Muscle of leg (tissue), 16 donors: ENCODE measurements at places on chromosomes 5 and 9. TPM values are rescaled to one million over a fixed set of nuclear protein-coding genes. Genes with fewer than 3 reads are reported as not detected.

GRCh38 chr5:317086-317811 is 4.3 kb upstream of the AHRR start:
- DNase-seq, result peak; percentile 61

DNA sequence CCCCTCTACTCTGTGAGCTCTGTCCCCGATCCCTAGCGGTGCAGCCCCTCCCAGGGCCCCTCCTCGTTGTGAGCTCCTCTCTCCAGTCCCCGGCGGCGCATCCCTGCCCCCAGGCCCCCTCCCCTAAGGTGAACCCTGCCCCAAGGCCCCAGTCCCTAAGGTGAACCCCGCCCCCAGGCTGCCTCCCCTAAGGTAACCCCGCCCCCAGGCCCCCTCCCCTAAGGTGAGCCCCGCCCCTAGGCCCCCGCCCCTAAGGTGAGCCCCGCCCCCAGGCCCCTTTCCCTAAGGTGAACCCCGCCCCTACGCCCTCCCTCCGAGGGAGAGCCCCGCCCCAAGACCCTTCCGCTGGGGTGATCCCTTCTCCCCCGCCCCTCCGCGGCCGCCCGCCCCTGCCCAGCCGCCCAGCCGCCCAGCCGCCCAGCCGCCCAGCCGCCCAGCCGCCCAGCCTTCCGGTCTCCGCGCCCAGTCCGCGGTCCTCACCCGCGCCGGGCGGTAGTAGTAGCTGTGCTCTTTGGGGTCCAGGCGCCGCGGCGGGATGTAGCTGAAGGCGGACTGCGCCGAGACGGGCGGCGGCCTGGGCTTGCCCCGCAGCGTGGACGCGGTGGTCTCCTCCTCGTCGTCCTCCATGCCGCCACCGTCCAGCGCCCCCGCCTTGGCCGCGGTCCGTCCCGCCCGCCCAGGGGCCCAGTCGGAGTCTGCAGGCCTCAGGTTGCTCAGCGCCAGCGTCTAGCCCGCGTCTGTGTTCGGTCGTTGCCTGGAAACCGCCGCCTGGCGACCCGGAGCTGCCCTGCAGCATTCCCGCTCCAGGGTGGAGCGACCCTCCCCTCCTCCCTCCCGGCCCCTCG is at the start of gene CFAP90:
Gene CFAP90 (minus strand): TSS at position 739 of the 845 bp plus-strand sequence. CDS start 112 bp downstream, at position 627.
- DNase-seq, result peak; percentile 76

- no peak for DNase-seq
Measured at GRCh38 chr5:72569408-72569944, 62.3 kb upstream of the ZNF366 start.

DNA sequence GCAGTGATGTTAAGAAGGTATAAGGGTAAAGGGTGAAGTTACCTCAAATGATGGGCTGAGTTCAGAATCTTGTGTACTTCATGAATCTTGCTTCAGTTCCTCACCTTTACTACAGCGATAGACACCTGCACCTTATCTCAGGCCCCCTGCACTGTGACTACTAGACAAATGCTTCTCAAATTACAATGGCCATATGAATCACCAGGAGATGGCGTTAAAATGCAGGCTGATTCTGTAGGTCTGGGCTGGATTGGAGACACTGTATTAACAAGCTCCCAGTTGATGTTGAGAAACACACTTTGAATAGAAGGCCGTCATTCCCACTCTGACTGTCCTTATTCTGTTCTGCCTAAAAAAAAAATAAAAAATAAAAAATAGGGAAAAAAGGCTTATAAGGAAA is 29.8 kb downstream of the TARS1 start:
- DNase-seq, result peak; percentile 65

- no peak for DNase-seq
Measured at GRCh38 chr5:885529-885928, 7.1 kb downstream of the BRD9 start.

- DNase-seq, result no peak
Measured at GRCh38 chr5:81556809-81557208, 162.9 kb upstream of the ACOT12 start.

CAMK4 gene
- total RNA-seq, result 7.5 TPM

DNA sequence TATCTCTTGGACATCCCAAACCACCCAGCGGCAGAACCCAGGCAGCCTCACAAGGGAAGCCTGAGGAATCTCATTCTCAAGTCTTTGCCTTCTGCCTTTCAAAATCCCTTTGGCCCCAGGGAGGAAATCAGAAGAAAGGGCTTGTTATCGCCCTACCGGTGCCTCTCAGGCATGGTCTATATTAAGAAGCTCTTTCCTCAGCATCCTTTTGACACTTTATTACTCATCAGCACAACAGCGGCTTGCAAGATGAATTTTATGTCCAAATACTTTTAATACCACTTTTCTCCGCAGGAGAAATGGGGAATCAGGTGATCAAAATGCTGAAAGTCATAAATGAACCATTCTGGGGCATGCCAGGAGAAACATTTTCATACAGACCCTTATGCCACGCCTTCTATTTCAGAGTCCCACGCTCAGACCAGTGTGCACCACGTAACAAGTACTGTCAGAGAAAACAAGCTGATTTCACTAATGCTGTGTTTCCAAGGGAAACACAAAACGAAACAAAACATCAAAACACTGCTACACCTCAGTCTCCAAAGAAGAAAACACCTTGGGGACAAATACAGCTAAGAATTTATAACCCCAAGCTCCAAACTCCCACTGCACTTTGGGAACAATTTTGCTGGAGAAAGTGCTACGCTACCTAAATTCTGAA is 30.0 kb downstream of the RAPGEF1 start:
- peak; percentile 46 for DNase-seq

DNA sequence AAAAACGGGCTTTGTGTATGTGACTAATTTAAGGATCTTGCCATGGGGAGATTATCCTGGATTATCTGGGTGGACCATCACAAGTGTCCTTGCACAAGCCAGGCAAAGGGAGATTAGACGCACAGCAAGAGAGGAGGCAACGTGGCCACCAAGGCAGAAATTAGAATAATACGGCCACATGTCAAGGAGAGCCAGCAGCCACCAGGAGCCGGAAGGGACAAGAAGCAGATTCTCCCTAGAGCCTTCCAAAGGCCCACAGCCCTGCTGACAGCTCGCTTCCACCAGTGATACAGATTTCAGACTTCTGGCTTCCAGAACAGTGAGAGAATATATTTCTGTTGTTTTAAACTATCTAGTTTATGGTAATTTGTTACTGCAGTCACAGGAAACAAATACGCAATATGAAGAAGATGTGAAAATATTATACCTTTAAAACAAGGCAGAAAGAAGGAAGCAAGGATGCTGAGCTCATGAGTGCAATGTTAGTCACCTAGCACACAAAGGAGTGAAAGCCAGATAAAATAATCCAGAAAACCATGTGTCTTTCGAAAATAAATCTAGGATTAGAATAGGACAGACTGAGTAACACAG is 28.7 kb upstream of the F2RL1 start:
- DNase-seq, result no peak

DNA sequence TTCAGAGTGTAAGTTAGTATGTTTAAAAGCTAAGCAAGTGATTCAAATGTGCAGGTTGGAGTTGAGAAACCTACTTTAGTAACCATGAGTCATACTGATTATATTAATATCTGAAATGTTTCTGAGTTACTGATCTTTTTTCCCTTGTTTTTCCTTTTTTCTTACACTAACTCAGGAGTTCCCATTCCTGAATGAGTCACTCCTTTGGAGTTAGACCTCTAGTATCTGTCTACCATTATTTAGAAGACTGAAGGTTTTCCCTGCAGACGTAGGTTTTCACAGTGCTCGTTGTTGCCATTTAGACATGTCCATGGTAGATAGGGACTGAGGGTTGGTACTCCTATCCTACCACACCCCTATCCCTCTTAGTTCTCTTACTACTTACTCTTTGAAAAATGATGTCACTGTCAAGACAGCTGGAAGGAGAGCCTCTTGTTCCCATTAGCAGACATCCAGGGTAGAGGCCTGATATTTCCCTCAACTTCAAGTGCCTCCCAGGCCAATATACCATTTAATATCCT is 20.2 kb downstream of the OCLN start:
- no peak for DNase-seq

DNA sequence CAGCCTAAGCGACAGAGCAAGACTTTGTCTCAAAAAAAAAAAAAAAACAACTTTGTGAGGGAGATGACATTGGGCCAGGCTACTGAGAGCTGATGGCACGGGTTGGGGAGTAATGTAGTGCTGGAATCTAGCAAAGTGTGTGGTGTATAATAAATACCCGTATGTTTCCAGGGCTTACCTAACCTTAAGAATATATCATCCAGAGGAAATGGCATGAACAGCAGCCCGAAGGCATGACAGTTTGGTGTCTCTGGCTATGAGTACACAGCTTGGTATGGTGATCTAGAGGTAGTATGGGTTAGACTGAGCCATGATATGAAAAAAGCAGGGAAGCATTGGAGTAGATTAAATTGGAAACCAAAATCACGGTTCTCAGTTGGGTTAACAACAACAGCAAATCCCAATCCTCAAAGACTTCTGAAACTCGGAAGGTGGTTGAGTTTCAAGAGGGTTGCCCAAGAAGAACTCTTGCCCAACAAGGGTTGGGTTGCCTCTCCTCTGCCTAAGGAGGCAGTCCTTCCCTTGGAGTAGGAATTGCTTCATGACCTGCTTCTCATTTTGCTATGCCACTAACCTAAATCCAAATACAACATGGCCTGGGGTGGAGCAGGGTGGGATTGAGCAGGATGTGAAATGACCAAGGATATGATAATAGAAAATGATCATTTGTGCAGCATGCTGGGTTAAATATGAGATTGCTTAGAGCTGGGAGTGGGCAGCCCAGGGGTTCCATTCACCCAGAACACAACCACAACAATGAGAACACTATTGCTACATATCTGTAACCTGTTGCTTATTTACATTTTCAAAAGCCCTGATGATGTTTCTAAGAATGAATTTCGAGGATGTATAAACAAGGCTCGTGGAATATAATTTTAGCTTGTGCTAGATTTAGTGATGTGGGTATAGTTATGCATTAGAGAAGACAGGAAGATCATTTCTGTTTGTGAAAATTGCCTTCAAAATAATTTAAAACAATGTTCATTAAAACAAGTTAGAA is 64.6 kb upstream of the ZFR start:
- no peak for DNase-seq

GRCh38 chr5:125894383-125894782 is 528.8 kb upstream of the GRAMD2B start:
- DNase-seq, result peak; percentile 74

DNA sequence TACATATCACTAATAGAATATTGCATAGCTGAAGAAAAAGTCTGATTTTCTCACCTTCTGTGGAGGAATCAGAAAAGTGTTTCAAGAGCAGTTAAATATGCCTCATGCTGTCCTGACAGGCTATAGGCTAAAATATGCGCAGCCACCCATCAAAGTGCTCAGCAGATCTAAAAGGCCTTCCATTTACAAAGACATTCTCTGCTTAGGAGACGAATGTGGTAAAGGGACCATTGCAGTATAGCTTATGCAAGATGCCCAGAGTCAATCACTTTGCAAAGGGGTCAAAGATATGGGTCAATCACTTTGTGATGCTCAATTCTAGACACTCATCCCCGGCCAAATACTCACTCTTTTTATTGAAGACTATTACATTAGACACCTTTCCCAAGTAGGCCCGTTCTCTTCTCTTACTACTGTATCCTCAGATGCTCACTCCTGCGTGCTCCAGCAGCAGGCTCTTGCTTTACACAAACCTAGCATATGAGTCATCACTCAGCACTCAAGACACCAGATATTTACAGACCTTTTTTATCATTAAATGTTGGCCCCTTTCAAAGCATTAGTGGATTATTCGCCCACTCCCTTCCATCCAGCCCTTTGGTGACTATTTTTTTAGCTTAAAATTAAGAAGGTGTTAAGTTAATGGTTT is 568.2 kb upstream of the CDH18 start:
- no peak for DNase-seq

LCN15 gene
- total RNA-seq, result not detected

- DNase-seq, result no peak
Measured at GRCh38 chr5:65530904-65531303, 32.1 kb downstream of the CENPK start.

GRCh38 chr5:81212211-81212751 is 20.8 kb upstream of the CKMT2 start:
- DNase-seq, result no peak

DNA sequence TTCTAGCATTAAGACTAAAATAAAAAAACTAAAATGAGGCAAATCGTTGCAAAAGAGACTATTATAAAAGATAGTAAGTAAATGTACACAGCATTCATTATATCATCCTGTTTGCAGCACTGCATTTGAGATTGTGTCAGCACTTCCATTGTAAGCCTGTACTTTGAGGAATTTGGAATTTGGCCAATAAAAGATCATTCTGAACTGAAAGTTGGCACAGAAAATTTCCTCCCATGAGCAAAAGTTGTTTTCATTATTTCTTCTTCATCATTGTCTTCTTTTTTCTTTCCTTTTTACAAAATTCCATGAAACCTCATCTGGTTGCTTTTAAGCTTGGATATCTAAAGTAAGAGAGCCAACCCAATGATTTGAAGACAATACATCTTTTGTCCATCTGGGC is 199.3 kb upstream of the ADAMTSL1 start:
- peak; percentile 88 for DNase-seq

OLFM1 gene
- 3.2 TPM for total RNA-seq

SOHLH1 gene
- total RNA-seq, result not detected

DNA sequence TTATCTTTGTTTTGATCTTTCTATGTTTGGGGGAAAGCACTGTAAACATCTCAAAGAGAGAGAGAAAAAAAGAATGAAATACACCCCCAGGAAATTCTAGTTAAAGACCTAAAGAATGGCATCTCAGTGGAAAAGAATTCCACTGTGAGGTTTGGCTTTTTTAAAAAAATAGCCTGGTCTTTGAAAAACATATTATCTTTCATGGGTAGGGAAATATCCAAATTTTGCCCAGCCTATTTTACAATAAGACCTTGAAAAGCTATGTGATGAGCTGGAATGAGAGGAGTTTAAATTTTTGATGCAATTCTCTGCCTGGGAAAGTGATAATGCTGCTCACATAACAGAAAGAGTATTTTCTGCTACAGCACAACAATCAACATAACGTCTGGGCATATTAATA is 348.1 kb upstream of the WWC1 start:
- no peak for DNase-seq

NOL6 gene
- 16.8 TPM for total RNA-seq

DNA sequence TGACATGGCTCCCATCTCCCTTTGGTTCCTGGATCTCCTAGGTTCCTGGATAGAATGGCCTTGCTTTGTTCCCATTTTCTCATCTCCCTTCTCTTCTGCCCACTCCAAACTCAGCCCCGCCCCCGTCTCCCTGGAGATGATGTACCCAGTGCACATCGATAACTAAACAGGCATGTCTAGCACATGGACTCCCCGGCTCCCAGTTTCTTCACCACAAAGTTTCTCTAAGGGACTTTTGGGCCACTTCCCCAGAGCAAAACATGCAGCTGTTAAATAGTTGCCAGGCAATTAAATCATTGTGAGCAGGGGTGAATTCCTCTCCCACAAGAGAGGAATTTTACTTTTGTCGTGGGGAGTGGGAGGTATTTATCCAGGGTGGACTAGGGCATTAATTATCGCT is 259.0 kb downstream of the GADD45G start:
- no peak for DNase-seq

- DNase-seq, result no peak
Measured at GRCh38 chr5:92179651-92180050, 796.5 kb upstream of the ARRDC3 start.

GRCh38 chr5:143775258-143775657 is 36.7 kb upstream of the HMHB1 start:
- no peak for DNase-seq
